ENCODE measurements at places on chromosomes 12 and 14.
A peak's percentile ranks its signal among the peaks of the same experiment; 100 is the strongest.

GRCh38 chr14:71533390-71533789 is 398.8 kb upstream of the RGS6 start:
- no peak for DNase-seq

DNA sequence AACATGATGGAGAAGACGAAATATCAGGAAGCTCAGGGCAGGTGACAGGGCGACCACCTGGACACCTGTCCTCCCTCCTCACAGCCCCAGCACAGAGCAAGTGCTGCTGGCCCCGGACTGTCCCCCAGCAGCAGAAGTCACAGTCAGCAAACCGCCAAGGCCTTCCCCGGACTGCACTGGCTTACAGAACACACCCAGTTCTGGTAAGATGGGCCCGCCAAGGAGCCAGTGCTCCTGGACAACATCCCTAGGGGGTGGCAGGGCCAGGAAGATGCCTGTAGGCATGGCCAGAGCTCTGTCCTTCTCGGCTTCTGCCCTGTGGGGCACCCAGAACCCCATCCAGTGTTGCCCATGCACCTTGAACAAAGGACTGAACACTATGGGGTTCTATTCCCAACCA is 77.9 kb downstream of the BCL11B start:
- no peak for DNase-seq

DNA sequence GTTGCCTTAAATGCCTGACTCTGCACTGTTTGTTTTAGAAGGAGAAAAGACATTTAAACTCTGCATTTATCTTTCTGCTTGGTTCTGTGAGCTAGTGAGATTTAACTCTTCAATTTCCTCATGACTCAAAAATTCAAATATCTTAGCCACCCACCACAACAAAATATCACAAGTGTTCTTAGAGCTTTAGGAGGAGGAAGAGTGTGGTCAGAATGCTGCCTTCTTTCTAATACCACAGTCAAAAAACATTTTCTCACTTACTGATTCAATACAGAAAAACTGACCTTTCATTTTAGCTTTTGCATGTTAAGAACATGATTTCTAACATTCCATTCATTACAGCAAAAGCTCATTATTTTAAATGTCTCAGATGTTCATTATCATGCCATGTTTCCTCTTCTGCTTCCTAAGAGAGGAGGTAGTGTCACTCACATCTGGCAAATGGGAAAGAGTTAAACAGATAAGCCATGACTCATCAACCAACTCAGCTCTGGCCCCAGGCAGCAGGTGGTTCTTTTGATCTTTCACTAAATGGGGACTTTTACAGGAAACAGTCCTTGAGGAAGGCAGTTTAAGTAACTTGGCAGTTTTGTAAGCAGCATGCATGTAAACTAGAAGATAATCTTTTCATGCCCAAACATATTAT is 56.4 kb upstream of the RNU6-8 start:
- DNase-seq: peak; percentile 44

GRCh38 chr12:77553976-77554619 is 276.6 kb upstream of the NAV3 start:
- no peak for DNase-seq

- no peak for DNase-seq
Observed at GRCh38 chr14:23695664-23695999, 59.5 kb downstream of the DHRS2 start.

- no peak for DNase-seq
Observed at GRCh38 chr14:69663300-69663643, 51.9 kb downstream of the SUSD6 start.

DNA sequence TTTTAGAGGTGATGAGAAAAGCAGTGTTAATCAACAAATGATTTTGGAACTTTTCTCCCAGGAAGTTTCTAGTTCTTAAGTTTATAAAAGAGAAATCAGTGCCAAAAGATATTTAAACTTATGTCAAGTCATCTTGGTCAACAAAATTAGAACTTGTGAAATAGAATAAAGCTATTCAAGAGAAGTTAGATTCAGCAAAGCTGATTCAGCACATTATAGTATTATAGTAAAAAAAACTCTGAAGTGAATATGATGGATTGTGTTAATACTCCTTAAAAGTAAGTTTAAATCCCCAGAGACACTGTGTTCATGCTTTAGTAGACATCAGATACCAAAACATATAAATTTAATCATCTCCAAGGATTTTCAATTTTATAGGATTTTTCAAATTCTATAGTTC is 210.2 kb upstream of the RPL10L start:
- no peak for DNase-seq

- no peak for DNase-seq
Observed at GRCh38 chr14:100348784-100349685, 25.9 kb downstream of the SLC25A47 start.

GRCh38 chr14:31955936-31956579 is 121.0 kb upstream of the ARHGAP5 start:
- DNase-seq: no peak

GRCh38 chr14:91113829-91114078 is at the start of gene DGLUCY:
Gene DGLUCY, plus strand, starts transcription at chr14:91114073. Its CDS starts 46,222 bp downstream, at chr14:91160295.
- DNase-seq: peak; percentile 83

DNA sequence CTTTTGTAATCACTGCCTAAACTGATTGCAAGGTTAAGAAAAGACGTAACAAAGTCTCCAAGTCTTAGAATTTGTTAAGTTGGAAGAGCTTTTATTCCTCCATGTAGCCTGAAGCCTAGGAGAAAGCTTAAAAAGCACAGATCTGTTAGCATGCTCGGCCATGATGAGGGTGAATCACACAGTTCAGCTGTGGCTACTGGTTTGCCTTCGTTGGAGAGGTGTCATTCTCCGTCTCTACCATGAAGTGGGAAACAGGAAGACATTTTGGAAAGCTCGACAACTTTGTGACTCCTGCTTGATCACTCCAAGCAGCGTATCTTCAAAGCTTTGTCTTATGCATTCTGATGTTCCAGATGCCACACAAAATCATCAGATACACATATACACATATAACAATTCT is 27.1 kb downstream of the DCP1B start:
- no peak for DNase-seq

DNA sequence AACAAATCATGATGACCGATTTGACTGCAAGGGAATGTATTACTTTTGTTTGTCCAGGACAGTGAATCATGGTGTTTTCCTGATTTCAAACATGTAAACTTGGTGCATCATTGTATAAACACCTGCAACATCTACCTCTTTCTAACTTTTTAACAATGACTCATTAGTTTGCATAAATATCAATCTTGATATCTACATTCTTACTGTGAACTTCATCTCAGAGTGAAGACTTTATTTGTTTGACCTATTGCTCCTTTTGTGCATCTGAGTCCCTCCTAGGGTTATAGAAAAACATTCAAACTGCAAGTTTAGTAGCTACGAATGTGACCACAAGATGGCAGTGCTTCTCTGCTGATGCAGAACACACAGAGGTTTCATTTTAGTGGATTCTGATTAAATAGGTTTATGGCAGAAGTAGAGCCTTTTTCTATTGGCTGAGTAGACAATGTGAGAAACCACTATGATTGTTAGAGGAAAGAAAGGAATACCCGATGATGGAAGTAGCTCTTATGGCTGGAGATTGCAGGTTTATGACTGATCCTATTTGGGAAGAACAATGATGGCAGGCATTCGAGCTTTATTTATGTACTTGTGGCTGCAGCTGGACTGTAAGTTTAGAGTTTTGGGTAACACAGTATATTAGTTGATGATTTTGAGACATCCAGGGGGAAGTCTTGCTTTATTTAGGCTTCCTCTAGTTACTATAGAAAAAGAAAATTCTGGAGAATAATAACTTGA is 244.2 kb upstream of the OR4E1 start:
- peak; percentile 32 for DNase-seq

DNA sequence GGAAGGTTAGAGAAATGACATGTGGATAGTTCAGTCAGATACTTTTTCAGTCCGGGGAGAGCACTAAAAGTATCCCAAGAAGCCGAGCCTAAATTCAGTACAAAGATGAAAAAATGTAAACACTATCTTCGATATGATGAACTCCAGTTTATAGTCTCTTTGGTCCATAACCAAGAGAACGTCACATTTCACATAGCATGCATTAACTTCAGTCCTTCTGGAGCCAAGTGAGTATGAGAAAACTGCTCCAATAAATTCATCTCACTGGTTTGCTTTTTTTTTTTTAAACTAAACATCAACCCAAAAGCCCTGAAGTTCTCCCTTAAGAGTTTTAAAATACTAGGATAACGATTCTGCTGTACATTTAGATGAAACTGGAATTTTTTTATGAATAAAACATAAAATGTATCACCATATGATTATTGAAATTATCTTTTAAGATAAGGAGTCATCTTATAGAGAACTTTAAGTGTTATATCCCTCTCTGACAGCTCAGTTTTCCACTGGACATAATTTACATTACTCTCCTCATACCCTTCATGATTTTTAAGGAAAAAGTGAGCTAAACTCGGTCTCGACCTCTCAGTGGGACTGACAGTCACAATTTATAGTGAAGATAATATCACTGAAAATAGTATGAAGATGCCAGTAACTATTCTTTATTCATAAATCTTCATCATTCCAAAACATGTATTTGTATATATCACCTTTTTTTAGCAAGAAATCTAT is 841.5 kb upstream of the FLRT2 start:
- no peak for DNase-seq

DNA sequence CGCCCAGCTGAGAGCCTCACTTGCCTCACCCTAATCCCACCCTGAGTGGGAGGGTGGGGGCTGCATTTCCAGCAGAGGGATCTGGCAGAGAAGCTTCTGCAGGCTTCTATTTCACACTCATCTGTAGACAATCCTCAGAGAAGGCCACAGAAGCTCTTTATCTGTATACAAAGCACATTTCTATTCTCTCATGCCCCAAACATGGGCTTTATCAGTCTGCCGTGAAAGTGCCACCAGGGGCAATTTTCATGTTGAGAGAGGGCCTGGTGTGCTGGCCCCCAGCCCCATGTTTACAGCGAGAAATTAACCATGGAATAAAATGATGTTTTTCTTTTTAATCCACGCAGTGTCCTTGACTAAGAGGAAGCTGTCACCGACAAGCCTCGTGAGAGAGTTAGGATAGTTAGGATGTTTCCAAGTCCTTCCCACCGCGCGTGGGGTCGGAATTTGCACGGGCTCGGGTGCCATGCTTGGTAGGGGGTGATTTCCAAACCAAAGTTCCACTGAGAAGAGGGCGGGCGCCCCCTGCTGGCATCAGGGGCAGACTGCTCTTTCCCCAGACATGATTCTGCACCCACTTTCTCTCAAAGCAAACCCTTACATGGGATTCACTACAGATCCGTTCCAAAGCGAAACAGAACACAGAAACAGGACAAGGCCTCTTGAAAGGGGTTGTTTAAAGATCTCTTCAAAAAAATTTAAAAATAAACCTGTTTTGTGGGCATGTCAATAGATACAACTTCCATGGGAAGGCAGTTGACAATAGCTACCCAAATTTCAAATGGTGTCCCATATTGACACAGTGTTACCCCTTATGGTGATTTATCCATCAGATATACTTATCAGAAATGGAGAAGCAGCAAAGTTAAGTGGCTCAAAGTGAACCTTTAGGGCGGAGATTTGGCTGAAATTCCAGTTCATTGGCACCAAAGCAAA is 19.4 kb downstream of the BDKRB1 start:
- DNase-seq: peak; percentile 77

- DNase-seq: no peak
Observed at GRCh38 chr14:29663281-29663801, 264.3 kb downstream of the PRKD1 start.

GRCh38 chr14:64942531-64943111 is at the start of gene GPX2:
Gene GPX2, minus strand, starts transcription at chr14:64942745. Its CDS starts 19 bp downstream, at chr14:64942726.
- no peak for DNase-seq

- DNase-seq: peak; percentile 24
Observed at GRCh38 chr14:96508900-96509299, 6.7 kb downstream of the PAPOLA start.

GRCh38 chr14:72801836-72802587 is 91.9 kb downstream of the DPF3 start:
- peak; percentile 88 for DNase-seq

- DNase-seq: no peak
Observed at GRCh38 chr14:54944737-54945391, 42.2 kb upstream of the GCH1 start.

DNA sequence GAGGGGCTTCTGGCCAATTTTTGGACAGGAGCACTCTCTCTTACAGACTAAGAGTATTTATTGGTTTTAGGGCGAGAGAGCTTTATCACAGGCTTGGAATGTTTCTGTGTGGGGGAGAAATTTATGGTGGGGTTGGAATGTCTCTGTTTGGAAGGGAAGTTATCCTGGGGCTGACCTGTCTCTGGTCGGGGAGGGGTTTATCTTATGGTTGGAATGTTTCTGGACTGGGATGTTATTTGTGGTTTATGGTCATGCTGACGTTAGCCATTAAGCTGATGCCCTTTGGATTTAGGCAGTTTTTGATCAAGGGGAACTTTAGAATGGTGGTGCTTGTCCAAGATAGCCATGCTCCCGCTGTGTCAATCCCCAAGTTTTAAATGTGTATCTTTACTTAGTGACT is 614.8 kb downstream of the DIO2 start:
- no peak for DNase-seq

DNA sequence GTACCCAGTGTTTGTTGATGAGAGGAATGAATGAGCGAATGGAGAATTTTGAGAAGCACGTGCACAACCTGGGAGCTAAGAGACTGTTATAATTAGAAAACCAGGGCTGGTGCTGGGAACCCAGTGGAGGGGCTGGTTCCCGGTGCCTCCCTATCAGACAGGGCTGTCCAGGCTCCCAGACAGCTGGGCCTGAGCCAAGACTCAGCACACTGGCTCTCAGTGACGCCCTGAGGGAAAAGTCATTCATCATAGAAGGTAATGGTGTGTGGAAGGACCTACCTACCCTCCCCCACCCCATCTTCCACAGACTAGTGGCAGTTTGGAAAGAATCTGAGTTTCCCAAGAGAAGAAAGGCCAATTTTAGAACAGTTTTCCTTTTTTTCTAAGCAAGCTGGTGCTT is 34.7 kb downstream of the KCNA5 start:
- DNase-seq: no peak

DNA sequence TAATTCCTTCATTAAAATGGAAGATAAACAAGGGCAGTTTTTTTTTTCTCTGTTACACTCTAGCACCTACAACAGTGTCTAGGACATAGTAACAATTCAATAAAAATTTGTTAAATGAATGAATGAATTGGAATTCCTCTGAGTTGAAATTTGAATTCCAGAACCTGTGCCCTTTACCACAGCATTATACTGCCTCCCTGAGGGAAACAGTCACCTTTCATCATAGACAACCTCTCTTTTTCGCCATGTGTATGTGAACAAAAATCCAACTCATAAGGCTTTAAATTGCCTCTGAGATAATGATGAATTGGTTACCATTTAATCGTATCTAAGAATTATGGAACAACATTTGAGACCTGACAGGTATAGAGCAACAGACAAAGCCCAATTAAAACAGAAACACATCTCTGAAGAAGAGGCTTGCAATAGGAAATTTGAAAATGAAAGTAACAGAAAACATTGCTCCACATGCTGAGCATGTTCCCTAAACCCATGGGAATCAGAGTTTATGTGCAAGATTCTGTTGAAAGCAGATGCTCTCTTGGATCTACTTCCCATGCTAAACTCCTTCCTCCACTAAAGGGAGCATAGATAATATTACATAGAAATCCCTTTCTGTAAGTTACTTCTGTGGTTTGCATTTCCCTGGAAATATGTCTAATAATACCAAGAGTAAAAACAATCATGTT is 657.8 kb downstream of the GALC start:
- DNase-seq: no peak

Data from myocyte (in vitro differentiated cells).